ENCODE measurements at places on chromosomes 7 and 10.

GRCh38 chr7:18993933-18994668 lies 123.3 kb downstream of the TWIST1 start:
- DNase-seq, result no peak

DNA sequence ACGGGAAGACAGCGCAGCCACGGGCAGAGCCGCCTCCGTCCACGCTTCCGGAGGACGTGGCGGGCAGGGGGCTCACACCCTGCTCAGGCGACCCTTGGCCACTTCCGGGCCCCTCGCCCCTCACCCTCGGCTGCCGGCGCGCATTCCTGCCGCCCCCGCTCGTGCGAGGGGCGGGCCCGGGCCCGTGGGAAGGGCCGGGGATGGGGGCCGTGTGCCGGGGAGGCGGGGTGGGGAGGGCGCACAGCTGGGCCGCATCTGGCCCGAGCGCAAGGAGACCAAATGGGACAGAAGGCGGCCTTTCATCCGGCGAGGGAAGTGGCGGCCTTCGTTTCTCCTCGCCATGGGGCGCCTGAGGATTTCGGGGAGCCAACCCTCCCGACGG lies 846 bp upstream of the LFNG start:
- DNase-seq, result no peak

- no peak for DNase-seq
These were observed 123.7 kb upstream of the FAM3C start for GRCh38 chr7:121519548-121520521.

- no peak for DNase-seq
These were observed 7.3 kb downstream of the SLC16A9 start for GRCh38 chr10:59702347-59702746.

DNA sequence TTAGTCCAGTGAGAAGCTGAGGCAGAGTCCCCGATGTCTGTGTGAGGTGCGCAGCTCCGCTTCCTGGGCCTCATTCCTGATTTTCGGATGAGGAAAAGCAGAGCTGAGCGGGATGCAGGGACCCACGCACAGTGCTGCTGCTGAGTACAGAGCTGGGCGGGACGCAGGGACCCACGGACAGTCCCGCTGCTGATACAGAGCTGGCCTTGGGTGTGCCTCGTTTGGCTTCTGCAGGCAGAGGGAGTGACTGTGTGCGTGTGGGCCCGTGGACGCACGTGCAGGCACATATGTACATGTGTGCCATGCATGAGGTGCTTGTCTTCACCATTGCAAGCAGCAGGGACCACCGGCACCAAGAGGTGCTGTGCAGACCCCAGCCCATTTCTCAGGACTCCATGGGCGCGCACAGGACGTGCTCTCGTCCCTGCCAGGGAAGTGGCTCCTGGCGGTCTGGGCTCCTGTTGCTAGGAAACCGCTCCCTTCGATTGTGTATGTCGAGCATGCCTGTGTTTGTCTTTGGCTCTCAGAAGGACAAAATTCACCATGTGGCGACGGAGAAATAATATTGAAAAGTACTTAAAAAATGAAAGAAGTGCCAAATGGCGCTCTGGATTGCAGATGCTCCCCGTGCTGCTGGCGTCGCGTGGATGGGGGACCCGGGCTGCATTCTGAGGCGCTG lies 303.8 kb upstream of the MKI67 start:
- DNase-seq, result peak; percentile 43

DNA sequence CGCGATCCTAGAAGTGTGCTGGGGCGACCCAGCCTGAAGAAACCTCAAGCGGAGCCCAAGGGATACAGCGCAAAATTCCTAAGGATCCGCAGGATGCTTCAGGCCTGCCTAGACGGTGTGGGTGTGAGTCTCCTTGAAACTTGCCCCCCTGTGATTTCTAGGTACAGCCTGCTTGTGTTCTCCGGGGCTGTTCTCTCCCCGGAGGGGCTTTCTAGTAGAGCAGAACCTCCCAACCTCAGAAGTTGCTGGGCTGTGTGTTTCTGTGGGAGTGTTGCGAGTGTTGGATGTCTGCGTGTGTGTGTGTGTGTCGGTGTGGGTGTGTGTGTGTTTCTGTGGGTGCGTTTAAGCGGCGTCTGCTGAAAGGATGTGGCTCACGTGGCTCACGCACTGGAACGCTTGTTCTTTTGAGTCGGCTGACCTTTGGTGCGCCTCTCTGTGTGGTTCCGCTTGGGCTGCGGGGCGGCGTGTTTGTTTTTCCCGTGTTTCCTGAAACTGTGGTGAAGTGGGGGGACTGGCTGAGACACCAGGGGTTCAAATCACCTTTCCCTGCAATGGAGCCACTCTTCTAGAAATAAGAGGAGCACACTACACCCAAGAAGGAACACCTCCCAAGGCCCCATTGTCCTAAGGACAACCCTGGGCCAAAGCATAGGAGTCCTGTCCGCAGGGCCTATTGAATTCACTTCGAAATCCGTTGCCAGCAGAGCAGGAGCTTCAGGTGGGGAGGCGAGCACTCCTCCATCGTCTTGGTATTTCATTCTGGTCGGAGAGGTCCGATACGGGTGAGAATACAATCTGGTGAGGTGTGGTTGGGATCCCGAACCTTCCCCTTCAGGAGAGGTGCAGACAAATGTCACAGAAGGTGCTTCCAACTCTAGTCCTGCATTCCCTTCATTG lies 25.1 kb upstream of the ZNF273 start:
- DNase-seq, result no peak

GRCh38 chr10:124058346-124059003 lies 34.9 kb downstream of the CHST15 start:
- DNase-seq, result no peak

- DNase-seq, result no peak
These were observed 20.2 kb upstream of the SLC25A13 start for GRCh38 chr7:96342049-96342448.

- DNase-seq, result peak; percentile 72
These were observed 5.3 kb downstream of the AGMO start for GRCh38 chr7:15556339-15557105.

DNA sequence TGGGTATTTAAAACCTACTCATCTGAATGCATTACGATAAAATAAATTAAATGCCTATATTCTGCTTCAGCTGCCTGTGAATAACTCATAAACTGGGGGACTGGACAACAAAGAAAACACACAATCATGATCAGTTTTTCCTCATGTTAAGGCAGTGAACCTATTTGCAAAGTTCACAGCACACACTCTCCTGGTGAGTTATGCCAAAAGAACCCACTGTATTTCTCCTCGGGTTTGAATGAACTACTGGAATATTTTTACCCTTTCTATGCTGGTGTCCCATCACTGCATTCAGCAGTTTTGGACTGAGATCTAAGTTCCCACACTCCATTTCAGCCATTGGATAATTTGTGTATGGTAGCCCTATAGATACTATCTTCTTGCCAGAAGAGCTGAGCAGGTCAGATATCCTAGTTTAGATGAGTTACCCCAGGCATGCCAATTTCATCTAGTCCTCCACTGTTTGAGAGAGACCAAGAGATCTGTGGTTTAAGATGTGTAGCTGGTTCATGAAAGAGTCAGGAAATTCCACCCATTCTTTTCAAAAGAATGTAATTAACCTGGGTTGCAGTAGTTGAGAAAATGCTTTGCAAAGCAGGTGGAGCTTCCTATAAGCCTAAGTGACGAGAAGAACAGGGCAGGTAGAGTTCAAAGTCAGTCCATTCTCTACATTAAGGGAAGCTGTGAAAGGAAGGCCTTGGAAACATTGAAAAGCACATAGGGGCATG lies 101.7 kb downstream of the PLXDC2 start:
- DNase-seq, result no peak

GRCh38 chr10:124738441-124738840 lies 5.7 kb downstream of the FAM53B start:
- no peak for DNase-seq

DNA sequence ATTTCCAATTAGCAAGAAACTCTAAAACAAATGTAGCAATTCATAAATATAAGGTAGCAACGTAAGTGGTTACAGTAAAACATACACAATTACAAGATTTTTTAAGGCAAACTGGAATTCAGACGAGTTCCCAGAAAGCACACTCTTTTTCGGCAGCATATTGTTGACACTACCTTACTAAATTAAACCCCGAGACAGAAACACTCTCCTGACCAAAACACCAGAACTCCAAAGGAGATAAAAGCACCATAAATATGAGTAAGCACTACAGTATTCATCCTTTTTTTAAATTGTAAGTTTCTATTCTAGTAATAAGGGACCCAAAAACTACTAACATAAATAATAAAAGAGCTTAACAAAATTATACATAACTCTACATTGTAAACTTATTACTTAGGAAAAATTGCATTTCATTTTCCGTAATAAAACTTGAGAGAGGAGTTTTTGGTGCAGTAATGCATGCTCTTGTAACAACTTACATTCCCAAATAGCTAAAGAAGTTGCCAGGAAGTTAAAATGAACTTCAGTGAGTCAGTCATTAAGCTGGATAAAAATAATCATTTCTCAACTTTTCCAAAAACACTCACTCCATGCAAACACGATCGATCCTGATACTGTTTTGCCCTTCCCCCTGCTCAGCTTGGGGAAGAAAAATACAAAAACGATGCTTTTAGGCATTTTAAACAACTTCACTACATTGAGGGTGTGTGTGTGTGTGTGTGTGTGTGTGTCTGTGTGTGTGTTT lies 2.0 kb downstream of the PIP4K2A start:
- no peak for DNase-seq

DNA sequence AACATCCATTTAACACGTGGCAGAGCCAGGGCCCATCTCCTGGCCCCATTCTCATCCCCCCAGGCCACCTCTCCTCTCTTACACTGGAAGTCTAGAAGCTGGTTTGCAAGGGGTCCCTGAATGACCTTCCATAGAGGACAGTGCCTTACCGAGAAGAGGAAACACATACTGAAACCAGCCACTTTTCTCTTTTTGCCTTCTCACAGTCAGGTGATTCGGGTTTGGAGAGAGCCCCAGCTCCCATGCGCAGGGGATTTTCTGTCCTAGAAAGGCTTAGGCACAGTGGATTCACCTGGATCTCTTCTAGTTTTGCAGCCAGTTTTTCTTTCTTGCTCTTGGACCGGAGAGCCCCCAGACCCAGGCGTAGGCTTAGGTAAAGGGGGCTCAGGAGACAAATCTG lies 334.1 kb upstream of the C7orf33 start:
- DNase-seq, result no peak

DNA sequence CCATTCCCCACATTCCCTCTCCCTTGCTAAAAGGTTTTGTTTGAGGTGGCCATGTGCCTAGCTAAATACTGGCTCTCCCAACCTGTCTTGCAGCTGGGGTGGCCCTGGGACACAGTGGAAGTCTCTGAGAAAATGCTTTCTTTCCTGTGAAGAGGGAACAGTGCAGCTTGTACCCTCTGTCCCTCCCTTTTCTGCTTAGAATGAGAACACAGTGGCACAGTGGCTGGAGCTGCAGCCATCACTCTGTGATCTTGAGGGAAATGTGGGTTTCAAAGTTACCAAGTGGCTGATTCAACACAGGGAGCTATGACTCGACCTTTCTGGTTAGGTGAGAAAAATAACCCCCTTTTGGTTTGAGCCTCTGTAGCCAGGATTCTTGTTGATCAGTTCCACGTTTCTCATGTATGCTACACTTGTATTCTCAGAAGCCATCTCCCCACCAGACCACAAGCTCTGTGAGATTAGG lies 62.7 kb upstream of the CARD11 start:
- no peak for DNase-seq

GRCh38 chr10:46293832-46294640 lies 7.2 kb downstream of the ANTXRL start:
- DNase-seq, result no peak

DNA sequence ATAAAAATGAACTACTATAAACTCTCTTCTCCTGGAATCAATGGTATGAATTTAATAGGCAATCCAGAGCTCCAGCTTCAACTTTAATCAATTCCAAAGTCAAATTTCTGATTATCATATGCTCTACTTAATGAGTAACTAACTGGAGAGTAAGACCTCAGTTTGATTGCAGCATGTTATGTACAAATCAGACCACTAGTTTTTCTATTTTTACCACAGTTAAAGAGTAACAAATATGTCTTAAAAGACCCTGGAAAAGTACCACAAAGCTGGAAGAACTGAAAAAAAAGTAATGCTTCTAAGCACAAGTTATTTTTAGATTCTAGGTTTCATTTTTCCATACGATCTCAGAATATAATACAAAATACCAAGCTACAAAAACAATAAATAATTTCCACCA lies 56.0 kb upstream of the TNKS2 start:
- DNase-seq, result no peak

DNA sequence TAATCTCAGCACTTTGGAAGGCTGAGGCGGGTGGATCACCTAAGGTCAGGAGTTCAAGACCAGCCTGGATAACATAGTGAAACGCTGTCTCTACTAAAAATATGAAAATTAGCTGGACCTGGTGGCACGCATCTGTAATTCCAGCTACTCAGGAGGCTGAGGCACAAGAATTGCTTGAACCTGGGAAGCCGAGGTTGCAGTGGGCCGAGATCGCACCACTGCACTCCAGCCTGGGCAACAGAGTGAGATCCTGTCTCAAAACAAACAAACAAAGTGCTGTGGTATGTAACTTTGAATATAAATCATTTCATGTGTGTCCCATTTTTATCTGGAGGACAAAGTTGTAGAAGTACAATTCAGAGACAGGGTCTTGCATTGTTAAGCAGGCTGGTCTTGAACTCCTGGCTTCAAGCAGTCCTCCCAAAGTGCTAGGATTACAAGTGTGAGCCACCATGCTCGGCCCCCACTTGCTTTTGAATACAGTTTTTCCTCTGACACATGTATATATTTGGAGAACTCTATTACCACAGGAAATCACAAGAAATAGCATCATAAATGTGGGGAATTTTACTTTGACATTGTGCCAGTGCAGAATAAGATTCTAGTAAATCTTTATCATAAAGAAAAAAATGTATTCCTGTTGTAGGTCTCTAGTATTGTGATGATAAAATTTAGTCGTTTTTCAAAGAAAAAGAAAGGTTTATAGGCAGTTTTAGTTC lies 32.6 kb downstream of the PTPN12 start:
- no peak for DNase-seq

DNA sequence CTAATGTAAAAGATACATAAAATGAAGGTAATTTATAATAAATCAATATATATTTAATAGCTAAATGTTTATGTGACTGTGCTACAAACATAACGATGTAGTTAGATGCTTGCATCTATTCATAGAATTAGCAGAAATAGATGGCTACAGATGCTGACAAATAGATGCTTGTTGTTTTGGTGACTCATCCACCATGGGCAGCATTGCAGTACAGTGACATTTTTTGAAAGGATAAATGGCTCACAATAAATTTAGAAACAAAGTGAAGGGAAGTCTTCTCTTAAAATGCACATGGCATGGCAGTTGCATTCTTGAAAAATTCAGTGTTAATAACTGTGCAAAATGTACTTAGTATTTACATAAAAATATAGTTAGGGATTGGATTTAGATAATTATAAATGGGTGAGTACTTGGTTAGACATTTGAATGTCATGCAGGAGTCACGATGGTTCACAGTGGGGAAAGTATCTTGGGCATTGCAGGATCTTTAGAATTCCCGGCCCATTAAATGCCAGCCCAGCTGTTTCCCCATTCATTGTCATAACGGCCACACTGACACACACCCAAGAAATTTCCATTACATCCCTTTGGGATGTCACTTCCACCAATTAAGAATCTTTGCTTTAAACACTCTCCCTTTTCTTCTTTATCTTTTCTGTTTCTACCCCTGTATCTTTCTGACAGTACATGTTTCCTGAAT lies 564.1 kb downstream of the ATRNL1 start:
- no peak for DNase-seq
